ENCODE measurements at places on chromosomes 7 and 10. TPM values are rescaled to one million over a fixed set of nuclear protein-coding genes. Genes with fewer than 3 reads are reported as not detected.
A peak's percentile ranks its signal among the peaks of the same experiment; 100 is the strongest.

DNA sequence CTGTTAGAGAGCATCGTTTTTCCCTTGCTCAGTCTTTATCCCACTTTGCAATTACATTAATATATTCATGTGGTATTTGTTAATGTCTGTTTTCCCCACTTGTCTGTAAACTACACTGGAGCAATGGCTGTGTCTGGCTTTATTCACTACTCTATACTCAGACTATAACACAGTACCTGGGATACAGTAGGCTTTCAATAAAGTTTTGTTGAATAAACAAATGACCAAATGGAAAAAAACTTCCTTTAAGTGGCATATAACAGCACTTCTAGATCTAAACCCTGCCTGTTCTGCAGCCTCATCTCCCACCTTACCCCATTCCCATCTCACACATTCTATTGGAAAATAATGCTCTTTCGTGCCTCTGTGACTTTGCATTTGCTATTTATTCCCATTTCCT lies 57.3 kb upstream of the SPOCK2 start:
- DNase-seq: no peak

- no peak for DNase-seq
Observed at GRCh38 chr10:18008986-18009385, 57.3 kb downstream of the SLC39A12 start.

The GNAT3 gene
- not detected for total RNA-seq

DNA sequence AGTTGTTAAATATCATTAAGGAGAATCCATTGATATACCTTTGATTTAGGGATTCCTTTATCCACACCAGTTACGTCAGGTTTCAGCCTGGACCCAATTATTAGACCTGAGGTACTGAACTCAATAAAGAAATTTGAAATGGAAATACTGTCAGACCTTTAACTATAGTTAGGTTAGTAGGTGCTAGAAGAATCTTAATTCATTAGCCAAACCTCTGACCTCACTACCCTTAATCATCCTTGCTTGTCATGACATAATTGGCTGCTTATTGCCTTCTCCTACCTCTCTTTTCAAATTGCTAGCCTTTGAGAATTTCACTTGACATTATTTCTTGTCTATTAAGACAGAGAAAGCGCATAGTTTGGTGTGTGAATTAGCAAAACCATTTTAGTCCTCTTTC lies 27.1 kb downstream of the SMNDC1 start:
- no peak for DNase-seq

DNA sequence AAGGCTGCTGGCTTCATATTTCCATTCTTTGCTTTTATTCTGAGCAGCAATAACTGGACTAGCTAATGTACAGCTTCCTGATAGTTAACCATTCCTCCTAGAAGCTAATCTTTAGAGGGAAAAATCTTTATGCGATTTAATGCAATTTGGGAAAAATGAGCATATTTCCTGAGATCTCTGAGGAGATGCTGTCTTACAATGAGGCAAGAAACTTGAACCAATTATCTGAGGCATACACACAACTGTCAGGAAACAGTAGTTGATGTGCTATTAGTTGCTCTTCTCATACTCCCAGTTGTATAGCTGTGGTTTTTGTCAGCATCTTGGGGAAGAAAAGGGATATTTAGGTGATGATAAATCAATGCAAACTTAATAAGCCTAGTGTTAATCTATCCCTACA lies 265.9 kb downstream of the NEBL start:
- DNase-seq: no peak

The GJC3 gene
- total RNA-seq: not detected

DNA sequence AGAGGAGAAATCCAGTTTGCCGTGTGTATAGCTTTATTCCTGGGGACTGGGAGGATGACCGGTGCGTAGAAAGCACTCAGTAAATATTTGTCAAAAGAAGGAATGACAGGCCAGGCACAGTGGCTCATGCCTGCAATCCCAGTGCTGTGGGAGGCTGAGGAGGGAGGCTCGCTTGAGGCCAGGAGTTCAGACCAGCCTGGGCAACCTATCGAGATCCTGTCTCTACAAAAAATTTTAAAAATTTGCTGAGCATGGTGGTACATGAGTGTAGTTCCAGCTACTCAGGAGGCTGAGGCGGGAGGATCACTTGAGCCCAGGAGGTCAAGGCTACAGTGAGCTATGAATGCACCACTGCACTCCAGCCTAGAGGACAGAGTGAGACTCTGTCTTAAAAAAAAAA lies 15.8 kb downstream of the EPHB4 start:
- DNase-seq: no peak

The NEURL1 gene
- total RNA-seq: not detected

DNA sequence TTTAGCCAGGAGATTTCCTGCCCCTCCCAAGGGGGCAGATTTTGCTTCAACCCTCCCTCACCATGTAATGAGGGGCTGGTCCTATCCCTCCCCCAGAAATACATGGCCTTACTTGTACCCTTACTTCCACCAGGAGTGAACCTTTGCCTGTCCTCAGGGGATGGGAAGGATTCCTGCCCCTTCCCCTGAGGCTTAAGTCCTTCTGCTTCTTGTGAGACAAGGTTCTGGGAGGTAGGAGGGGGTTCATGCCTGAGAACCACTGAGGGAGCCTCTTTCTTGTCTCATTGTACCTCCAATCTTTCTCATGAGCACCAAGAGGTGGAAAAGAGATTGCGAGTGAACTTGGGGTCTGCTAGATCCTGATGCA lies 19.5 kb upstream of the MUC3A start:
- no peak for DNase-seq

DNA sequence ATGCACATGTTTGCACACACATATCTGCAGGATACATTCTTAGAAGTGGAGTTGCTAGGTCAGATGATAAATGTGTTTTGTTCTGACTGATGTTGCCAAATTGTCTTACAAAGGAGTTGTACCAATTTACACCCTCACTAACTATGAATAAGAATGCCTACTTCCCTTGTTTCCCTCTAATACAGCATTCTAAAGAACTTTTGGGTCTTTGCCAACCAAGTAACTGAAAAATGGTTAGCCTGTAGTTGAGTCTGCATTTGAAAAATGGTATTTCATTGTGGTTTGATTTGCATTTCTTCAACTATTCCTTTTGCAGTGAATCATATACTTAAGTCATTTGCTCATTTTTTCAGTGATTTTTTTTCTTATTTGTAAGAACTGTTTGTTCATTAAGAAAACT lies 48.4 kb downstream of the TMEM26 start:
- peak; percentile 11 for DNase-seq

Measured in A172 (cell line).